Activated naive CD8-positive, alpha-beta T cell treated with anti-CD3 and anti-CD28 coated beads, Interleukin-2, amount 10 ng/mL, durations not matched to agents 7 days and 5 days (primary cell): ENCODE measurements at places on chromosomes 11 and 22. TPM values are rescaled to one million over a fixed set of nuclear protein-coding genes. Genes with fewer than 3 reads are reported as not detected.

- no peak for DNase-seq
- H3K4me1 ChIP-seq = no peaks in the 10 kb centered on the region
- H3K27ac ChIP-seq = no peak overlapping the region
Measured at GRCh38 chr11:93984196-93984567, 37.0 kb upstream of the HEPHL1 start.

GRCh38 chr11:11843211-11843621 lies 1.4 kb downstream of the USP47 start:
- H3K27ac ChIP-seq = no peak overlapping the region
- H3K4me1 ChIP-seq = peaks cover 26% of the 10 kb centered on the region
- H3K4me3 ChIP-seq = no peak overlapping the region
- no peak for DNase-seq
- H3K27me3 ChIP-seq = no peaks in the 10 kb centered on the region
- no peaks in the 10 kb centered on the region for H3K36me3 ChIP-seq

DNA sequence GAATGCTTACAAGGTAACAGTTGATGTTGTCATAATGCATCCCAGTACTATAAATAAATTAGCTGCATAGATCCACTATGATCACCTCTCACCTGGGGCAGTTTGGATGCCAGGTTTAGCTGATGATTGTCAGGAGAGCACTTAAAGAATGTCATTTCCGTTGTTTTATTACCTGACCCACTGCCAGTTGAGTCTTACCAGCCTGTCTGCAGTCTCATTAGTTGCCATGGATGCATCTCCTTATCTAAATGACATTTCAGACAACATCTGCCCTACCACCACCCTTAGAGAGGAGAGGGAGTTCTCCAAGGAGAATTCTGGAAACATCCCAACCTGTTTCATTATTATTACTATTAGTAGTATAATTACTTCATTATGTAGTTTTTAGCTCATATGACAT lies 339.1 kb upstream of the API5 start:
- H3K4me1 ChIP-seq = no peaks in the 10 kb centered on the region
- H3K4me3 ChIP-seq = no peak overlapping the region
- no peaks in the 10 kb centered on the region for H3K36me3 ChIP-seq
- H3K27me3 ChIP-seq = no peaks in the 10 kb centered on the region
- no peak for DNase-seq

DNA sequence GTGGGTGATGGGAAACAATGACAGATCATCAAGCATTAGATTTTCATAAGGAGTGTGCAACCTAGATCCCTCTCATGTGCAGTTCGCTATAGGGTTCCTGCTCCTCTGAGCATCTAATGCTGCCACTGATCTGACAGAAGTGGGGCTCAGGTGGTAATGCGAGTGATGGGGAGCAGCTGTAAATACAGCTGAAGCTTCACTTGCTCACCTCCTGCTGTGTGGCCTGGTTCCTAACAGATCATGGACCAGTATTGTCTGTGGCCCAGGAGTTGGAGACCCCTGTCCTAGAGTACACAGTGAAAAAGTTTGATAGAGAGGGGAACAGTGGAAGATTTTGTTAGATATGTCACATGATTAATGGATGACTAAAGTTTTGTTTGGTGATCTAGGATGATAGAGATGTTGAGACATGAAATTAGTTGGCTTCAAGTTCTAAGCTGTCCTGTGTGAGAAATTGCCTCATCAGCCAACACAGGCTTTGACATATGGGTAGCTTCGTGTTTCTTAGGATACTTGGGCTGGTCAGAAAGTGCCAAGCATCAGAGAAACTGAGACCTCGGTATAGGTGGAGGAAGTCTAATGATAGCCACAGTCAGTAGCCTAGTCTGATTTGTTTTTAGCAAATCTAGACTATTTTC lies 47.4 kb downstream of the ARHGEF12 start:
- no peak overlapping the region for H3K4me3 ChIP-seq
- no peak overlapping the region for H3K27ac ChIP-seq
- peaks cover 20% of the 10 kb centered on the region for H3K27me3 ChIP-seq
- H3K36me3 ChIP-seq = peaks cover 2% of the 10 kb centered on the region
- DNase-seq = no peak

DNA sequence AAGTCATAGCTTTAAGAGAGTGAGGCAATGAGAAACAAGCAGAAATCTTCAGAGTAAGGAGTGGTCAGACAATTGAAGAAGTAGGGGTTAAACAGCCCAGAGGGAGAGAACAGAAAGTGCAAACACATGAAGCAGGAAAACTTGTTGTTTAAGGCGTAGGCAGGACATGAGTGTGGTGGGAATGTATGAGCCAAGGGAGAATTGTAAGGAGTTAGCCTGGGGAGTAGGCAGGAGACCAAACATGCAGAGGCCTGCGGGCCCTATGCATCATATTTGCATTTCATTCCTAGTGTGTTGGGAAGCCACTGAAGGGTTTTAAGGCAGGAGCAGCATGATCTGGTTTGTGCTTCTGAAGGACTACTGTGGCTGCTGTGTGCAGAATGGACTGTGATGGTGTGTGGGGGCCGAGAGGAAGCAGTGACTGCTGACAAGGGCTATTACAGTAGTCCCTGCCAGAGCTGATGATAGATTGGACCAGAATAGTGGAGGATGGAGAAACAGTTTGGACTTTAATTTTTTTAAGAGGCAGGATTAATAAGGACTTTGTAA lies 179.9 kb upstream of the C11orf87 start:
- no peaks in the 10 kb centered on the region for H3K36me3 ChIP-seq
- no peaks in the 10 kb centered on the region for H3K4me1 ChIP-seq
- no peaks in the 10 kb centered on the region for H3K27me3 ChIP-seq
- no peak overlapping the region for H3K4me3 ChIP-seq

DNA sequence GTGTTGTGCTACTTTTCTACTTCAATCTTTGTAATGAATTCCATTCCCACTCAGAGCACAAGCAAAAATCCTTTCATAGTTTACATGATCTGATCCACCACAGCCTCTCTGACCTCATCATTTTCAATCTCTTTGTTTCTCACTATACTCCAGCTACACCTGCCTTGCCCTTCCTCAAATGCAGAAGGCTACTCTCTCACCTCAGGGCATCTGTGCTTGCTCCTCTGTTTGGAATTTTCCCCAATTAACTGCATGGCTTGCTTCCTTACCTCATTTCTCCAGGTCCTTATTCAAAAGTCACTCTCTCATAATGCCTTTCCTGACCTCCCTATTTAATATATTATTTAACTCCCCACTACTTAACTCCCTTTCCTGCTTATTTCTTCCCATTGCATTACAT lies 100.6 kb upstream of the OLFML1 start:
- H3K27ac ChIP-seq = no peak overlapping the region
- H3K36me3 ChIP-seq = no peaks in the 10 kb centered on the region
- H3K27me3 ChIP-seq = peaks cover 7% of the 10 kb centered on the region
- H3K4me1 ChIP-seq = no peaks in the 10 kb centered on the region

DNA sequence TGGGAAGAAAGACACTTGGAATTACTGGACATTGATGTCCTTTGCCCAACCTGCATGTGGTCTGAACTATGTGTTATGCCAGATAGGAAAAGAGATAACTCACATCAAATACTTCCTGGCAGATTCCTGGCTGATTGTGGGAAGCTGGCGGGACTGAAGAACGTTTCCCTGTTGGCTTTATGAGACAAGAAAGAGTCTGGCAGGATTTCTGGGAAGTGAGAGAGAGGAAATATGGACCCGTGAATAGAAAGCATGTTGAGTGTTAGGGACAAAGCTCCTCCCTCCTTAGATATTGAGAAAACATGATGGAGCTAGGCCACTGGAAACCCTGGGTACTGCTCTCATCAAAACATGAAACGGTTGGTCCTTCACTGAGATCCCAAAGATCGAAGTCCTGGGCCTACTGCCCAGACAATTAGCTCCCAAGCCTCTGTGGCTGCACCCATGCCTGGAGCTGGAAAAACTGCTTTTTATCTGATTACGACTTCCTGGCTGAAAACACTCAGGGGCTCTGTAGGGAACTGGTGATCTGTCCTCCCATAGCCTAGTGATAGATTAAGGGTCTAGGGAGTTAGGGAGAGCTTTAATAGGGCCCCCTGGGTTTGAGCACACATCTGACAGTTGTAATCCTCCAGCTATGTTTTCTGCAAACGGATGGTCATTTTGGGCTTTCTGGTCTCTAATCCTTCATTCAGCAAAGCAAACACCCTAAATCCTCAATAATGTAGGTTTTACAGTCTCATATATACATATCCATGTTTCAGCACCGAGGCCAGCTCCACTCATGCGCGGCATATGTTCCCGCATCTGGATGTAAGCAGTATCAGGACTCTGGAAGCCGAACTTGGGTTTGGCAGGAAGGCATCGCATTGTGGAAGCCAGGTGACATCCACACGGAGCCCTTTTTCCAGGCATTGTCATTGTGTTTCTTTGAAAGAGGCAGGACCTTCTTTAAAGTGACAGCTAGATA lies 6.1 kb upstream of the B3GAT1 start:
- H3K36me3 ChIP-seq = no peaks in the 10 kb centered on the region
- H3K27me3 ChIP-seq = peaks cover 43% of the 10 kb centered on the region
- H3K4me1 ChIP-seq = peaks cover 6% of the 10 kb centered on the region
- DNase-seq = no peak

GRCh38 chr22:27504360-27505253 lies 296.9 kb downstream of the MN1 start:
- H3K4me1 ChIP-seq = no peaks in the 10 kb centered on the region
- no peak overlapping the region for H3K27ac ChIP-seq

The LDHAL6A gene
- not detected for total RNA-seq

DNA sequence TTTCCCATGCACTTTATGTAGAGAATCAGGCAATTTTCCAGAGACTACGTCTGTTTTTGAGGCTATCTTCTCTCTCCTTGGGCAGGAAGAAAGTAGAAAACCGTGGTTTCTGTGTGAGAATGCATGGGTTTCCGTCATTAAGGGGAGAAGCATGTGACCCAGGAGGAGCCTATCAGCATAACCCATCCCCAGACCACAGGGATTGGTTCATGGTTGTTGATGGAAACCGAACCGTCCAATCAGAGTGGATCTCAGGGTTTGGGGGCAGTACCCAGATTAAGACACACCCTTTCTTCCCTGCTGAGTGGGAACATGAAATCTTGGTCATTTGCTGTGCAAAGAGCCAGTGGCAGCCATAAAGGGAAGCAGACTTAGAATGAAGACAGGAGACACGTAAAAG lies 517.8 kb downstream of the MN1 start:
- no peaks in the 10 kb centered on the region for H3K4me1 ChIP-seq
- H3K36me3 ChIP-seq = no peaks in the 10 kb centered on the region
- no peak for DNase-seq
- no peak overlapping the region for H3K27ac ChIP-seq

DNA sequence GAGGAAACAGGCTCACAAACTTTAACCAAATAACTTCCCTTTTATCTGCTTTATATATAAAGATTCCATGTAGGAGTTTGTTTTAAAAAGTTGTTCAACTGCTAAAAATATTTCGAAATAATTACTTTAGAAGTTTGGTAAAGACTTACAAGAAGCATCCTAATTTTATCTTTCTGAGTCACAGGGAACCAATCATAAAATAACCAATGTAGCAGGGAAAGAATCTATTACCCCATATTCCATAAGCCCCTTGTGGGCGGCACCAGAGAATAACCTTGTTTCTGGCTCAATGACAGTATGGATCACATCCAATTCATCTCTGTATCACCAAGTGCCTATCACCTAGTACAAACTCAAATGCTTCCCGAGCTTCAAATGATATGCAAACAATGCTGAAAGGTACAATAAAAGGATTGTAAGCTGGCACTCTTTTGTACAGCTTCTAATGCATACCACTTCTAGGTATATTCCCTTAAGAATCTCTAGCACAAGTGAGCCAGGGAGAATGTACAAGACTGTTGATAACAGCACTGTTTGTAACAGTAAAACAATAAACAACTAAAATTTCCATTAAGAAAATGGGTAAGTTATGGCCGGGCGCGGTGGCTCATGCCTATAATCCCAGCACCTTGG lies 158.4 kb downstream of the ATG16L2 start:
- peaks cover 48% of the 10 kb centered on the region for H3K36me3 ChIP-seq
- H3K27me3 ChIP-seq = no peaks in the 10 kb centered on the region
- H3K4me3 ChIP-seq = no peak overlapping the region
- H3K27ac ChIP-seq = no peak overlapping the region
- H3K4me1 ChIP-seq = peaks cover 27% of the 10 kb centered on the region
- no peak for DNase-seq

The PHOX2A gene
- total RNA-seq = not detected

The ZNF280B gene
- total RNA-seq = 2.4 TPM

The NLRP10 gene
- not detected for total RNA-seq

The CCDC134 gene
- 28.2 TPM for total RNA-seq

GRCh38 chr11:126154691-126155090 lies 56.8 kb downstream of the RPUSD4 start:
- peaks cover 2% of the 10 kb centered on the region for H3K36me3 ChIP-seq
- no peak for DNase-seq
- peaks cover 15% of the 10 kb centered on the region for H3K27me3 ChIP-seq
- no peak overlapping the region for H3K4me3 ChIP-seq
- no peak overlapping the region for H3K27ac ChIP-seq
- peaks cover 4% of the 10 kb centered on the region for H3K4me1 ChIP-seq

- no peak overlapping the region for H3K4me3 ChIP-seq
- H3K27ac ChIP-seq = no peak overlapping the region
- H3K4me1 ChIP-seq = no peaks in the 10 kb centered on the region
Measured at GRCh38 chr22:49364398-49364797, 463.3 kb downstream of the BRD1 start.

The SLC37A2 gene
- total RNA-seq = 3.5 TPM

DNA sequence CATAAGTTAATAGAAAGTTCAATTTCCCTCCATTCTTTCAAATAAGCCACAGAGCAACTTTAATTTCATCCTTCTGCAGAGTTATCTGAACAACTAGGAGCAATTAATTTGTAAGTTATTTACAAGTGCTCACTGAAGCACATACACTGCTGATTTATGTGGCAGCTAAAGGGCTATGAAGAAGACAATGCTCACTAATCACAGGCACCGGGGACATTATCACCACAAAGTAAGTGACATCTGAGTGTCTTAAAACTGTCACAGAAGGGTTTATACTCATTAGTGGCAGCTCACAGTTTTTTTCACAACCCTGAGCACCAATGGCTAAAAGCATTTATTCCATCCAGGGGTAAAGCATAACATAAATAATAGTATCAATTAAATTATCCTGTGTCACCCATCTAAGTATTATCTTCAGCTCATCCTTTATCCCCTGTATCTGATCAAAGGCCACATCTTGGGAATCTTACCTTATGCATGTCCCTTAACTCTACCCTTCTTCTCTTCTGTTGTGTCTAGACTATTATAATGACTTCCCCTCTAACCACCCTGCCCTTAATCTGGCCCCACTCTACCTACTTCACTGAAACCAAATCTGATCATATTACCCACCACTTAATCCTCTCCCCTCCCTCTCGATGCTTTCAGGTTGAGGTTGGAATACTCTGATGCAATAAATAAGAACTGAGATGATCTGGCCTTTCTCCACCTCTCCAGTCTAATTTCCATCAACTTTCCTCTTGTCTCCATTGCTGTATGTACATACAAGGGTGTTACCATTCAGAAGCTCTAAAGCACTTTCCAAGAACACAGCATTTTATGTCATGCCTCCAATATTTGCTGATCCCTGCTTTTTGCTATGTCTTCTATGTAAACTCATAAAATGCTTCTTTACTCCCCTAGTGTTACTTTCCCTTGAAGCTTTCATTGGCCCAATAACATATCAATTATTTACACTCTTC lies 252.7 kb downstream of the CASP12 start:
- no peak overlapping the region for H3K27ac ChIP-seq
- peaks cover 3% of the 10 kb centered on the region for H3K4me1 ChIP-seq
- peaks cover 10% of the 10 kb centered on the region for H3K36me3 ChIP-seq
- no peak overlapping the region for H3K4me3 ChIP-seq
